ENCODE measurements at places on chromosomes 2 and 18.

DNA sequence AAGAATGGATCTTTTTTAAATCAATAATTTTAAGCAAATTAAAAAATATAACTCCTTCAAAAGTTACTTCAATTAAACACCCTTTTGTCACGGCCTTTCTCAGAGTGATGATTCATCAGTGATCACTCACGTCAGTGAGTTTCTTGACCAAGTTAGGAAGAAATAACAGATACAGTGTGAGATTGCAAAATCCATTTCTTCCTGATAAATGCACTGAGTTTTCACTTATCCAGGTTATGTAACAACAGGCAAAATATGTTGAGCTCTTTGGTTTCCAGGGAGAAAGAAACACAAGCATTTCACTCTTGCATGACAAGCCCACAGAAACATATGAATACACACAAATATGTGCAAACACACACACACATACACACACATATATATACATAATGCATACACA, 195.9 kb upstream of the CYRIA start:
- no peak for DNase-seq

GRCh38 chr2:105643405-105644173, 101.1 kb upstream of the NCK2 start:
- DNase-seq: no peak

DNA sequence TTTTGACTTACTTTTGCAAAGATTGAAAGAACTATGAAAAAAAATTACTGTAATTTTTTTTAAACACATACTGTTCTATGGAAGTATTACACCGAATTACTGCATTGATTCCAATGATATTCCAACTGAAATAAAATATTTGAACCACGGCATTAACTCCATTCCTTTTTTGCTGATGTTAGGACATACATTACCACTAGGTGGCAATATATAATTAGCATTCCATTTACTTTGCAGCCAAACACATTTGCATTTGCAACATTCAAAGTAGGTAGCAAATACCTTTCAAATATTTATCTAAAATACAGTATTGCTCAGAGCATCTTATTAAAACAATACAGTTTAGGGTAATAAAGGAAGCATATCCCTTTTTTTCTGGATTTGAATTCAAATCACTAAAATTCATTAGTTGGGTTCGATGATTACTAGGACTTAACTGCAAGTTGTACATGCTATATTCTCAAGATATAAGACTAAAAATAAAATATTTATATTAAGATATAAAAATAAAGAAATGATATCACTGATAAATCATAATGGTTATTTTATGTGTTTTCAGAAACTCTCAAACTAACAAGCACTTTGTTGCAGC, 31.3 kb downstream of the LANCL1 start:
- DNase-seq: peak; percentile 24

GRCh38 chr2:11719230-11719977, 27.0 kb upstream of the LPIN1 start:
- DNase-seq: no peak

DNA sequence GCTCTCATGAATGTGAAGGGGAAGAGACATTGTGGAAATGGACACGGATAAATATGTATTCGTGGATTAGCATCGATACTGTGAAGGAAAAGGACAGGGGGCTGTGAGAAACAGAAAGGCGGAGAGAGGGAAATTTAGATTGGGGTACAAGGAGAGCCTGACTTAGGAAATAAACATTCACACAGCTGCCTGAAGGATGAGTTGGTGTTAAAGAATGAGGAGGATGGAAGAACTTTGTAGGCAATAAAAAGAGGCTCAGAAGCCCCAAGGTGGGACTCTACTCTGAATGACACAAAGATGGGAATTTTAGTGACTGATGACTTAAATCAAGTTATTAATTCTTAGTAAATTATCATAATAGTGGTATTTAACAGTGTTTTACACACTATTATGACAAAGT, 10.1 kb downstream of the MYO1B start:
- no peak for DNase-seq

DNA sequence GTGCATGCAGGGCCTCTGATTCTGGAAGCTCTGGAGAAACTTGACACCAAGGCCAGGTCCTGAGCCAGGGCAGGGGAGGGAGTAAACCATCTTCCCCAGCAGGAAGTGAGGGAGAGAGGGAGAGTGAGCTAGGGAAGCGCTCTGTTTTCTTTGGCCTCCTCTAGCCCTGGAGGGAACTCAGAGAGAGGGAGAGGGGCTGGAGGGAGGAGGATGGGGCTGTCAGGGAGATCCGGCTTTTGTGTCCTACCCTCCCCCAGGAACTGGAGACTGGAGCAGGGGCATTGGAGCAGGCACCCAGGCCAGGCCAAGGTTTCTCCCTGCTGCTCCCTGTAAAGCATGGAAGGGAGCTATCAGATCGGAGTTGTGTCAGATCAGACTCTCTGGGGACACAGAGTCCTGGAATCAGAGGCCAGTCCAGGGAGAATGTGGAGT, 22.7 kb upstream of the PKDCC start:
- DNase-seq: no peak

DNA sequence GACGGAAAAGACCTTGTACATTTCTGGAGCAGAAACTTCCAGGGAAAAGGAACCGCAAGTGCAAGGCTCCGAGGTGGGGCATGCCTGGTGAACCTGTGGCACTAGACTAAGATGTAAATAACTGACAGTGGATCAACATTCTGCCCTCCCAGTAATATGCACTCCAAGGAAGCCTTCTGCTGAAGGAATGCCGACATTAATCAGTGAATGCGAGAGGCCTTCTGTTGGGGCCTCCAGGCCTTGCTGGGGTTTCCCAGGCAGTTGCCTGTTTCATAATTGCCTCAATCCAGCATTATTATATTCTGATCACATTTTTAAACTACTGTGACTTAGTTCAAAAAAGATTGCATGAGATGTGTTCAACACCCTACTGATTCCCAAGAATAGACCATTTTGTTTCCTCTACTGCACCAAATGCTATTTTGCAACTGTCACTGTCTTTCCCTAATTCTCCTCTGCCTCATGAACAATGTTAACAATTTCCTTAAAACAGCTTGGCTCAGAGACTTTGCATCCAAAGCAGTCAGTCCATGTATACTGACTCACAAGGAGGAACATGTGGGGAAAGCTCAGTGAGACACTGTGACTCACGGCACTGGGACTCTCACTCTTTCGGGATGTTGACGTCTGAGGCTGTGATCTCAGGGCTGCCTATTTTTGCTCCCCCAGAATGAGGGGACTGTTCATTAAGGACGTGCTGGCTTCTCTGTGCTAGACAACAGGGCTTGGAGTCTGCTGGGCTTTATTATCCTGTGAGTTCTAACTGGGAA, 10.5 kb upstream of the DSG2 start:
- DNase-seq: no peak

All from GM12865 (cell line).